ENCODE measurements at places on chromosomes 3 and 15. TPM values are rescaled to one million over a fixed set of nuclear protein-coding genes. Genes with fewer than 3 reads are reported as not detected.

DNA sequence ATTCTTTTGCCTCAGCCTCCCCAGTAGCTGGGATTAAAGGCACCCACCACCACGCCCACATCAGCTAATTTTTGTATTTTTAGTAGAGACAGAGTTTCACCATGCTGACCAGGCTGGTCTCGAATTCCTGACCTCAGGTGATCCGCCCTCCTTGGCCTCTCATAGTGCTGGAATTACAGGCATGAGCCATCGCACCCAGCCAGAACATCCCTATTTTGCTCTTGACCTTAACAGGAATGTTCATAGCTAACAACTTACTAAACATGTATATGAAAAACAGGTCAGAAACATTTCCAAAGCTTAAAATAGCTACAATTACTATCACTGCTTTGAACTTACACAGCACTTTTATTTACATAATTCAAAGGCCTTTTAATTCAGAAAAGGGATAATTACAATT lies 33.7 kb downstream of the UQCC5 start:
- H3K27ac ChIP-seq, result no peak overlapping the region
- no peak for DNase-seq
- no peaks in the 10 kb centered on the region for H3K27me3 ChIP-seq
- H3K4me3 ChIP-seq, result no peak overlapping the region
- H3K36me3 ChIP-seq, result peaks cover 11% of the 10 kb centered on the region
- H3K4me1 ChIP-seq, result no peaks in the 10 kb centered on the region

Gene C2CD4A
- not detected for total RNA-seq

GRCh38 chr3:155889212-155889611 lies 18.8 kb downstream of the GMPS start:
- peaks cover 18% of the 10 kb centered on the region for H3K4me1 ChIP-seq
- H3K36me3 ChIP-seq, result no peaks in the 10 kb centered on the region
- DNase-seq, result no peak

- H3K4me1 ChIP-seq, result peaks cover 31% of the 10 kb centered on the region
- no peaks in the 10 kb centered on the region for H3K27me3 ChIP-seq
- no peak for DNase-seq
- H3K4me3 ChIP-seq, result peak overlapping the region; percentile 83
- no peaks in the 10 kb centered on the region for H3K36me3 ChIP-seq
- H3K27ac ChIP-seq, result peak overlapping the region; percentile 91
Measured at GRCh38 chr3:31533169-31534064, 692 bp downstream of the STT3B start.

Gene LRRC31
- total RNA-seq, result not detected

DNA sequence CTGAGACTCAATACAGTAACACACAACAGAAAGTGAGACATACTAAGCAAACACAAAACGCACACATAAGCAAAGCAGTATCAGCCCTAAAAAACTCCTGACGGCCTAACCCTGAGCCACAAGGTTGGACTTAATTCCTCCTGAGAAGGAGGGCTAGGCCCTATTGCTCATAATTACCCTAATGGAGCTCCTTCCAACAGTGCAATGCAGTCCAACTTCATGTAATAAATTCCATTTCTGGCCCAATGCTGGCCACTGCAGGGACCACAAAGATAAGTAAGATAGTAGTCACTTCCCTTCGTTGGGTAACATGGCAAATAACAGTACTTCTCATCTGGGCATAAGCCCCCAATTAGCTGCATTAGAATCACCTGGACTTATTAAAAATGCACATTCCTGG lies 4.2 kb downstream of the VPS39 start:
- H3K27me3 ChIP-seq, result no peaks in the 10 kb centered on the region
- H3K27ac ChIP-seq, result no peak overlapping the region
- H3K4me3 ChIP-seq, result no peak overlapping the region
- no peak for DNase-seq
- H3K4me1 ChIP-seq, result peaks cover 26% of the 10 kb centered on the region
- no peaks in the 10 kb centered on the region for H3K36me3 ChIP-seq

Gene NXPE3
- 30.7 TPM for total RNA-seq

DNA sequence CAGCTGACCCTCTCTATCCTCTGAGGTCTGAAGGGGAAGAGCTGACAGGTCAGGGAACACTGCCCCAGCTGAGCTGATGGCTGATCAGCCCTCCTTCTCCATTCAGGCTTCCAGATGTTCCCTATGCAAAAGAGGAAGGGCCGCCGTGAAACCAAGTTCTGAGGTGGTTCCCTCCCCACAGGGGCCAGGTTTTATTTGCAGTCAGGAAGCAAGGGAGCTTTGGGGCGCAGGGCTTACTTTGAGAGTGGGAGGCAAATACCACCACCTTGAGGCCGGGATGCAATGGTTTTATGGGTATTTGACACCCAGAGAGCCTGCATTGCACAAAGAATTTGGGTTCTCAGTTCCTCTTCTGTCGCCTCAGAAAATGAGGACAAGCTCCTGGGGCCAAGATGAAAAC lies 186.9 kb downstream of the ARRDC4 start:
- no peaks in the 10 kb centered on the region for H3K4me1 ChIP-seq
- H3K4me3 ChIP-seq, result no peak overlapping the region
- no peaks in the 10 kb centered on the region for H3K27me3 ChIP-seq
- H3K27ac ChIP-seq, result no peak overlapping the region
- H3K36me3 ChIP-seq, result no peaks in the 10 kb centered on the region

DNA sequence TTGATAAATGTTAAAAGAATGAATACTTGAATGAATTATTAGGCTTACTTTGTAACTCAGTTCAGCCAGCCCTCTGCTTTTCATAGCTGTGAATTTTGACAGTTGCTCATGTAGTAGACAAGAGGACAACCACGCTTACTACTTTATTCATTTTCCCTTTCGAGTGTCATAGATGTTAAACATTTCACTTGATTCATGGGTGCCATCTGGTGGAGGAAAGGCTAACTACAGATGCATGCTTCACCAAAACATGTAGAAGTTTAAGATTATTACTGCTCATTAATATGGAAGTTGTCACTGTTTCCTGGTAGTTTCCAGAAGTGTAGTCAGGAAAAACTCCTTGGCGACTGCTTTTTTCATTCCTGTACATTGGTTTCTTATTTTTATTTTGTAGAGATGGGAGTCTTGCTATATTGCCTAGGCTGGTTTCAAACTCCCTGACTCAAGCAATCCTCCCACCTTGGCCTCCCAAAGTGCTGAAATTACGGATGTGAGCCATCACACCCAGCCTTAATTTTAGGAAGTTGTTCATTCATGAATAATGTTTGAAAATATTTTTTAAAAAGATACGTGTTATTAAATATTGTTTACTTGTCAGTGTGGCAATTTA lies 163.2 kb downstream of the B3GALNT1 start:
- peak; percentile 36 for DNase-seq
- no peaks in the 10 kb centered on the region for H3K36me3 ChIP-seq
- H3K27ac ChIP-seq, result no peak overlapping the region
- H3K27me3 ChIP-seq, result no peaks in the 10 kb centered on the region

DNA sequence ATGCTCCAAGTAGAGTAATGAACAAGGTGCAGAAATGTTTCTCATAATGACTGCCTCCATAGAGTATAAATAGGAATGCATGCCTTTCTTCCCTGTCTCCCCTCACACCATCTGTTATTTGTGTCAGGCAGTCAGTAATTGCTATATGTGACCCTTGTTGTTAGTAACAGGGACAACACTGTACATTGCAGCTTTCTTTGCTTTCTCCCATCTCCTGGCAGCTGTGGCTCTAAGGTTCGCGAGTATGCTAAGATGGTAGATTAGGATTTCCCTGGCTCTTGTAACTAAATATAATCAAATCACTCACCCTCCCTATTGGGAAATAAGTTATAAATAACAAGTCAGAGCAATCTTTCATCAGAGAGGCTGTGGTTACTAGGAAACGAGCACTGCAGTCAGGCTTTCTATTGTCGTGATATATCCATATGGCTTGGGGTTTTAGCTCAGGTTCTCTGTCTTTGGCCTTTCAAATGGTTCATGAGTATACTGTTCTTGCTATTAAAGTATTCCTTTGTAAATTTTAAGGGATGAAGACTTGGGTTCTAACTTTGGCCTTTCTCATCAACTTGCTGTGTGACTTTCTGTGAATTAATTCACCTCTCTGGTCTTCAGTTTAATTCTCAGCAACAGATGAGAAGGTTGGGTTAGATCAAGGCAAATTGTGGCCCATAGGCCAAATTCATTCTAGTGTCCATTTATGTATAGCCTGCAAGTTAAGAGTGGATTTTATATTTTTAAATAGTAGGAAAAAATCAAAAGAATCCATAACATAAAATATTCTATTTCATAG lies 8.1 kb upstream of the MINDY4B start:
- H3K4me1 ChIP-seq, result no peaks in the 10 kb centered on the region
- H3K4me3 ChIP-seq, result no peak overlapping the region
- H3K27me3 ChIP-seq, result no peaks in the 10 kb centered on the region
- no peak for DNase-seq

DNA sequence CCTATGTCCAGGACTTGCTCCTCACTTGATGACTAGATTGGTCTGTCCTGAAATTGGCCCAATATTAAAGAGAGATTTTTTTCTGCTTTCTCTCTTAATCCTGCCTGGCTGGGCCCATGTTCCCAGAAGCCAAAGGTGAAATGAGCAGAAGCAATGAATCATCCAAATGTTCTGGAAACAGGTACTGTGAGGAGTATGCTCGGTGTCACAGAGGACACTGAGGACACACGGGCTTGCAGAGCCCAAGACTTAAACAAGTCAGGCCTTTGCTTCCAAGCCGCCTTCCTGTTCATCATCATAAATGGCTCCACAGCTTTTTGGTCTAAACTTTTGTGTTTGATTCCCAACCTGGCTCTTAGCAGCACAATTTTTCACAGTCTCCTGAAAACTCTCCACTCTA lies 31.4 kb downstream of the EIF3J start:
- H3K36me3 ChIP-seq, result peaks cover 38% of the 10 kb centered on the region
- H3K27ac ChIP-seq, result no peak overlapping the region
- no peaks in the 10 kb centered on the region for H3K27me3 ChIP-seq
- no peaks in the 10 kb centered on the region for H3K4me1 ChIP-seq

- H3K36me3 ChIP-seq, result no peaks in the 10 kb centered on the region
- no peaks in the 10 kb centered on the region for H3K27me3 ChIP-seq
- H3K27ac ChIP-seq, result no peak overlapping the region
- no peak for DNase-seq
Measured at GRCh38 chr15:69666441-69666882, 213.8 kb downstream of the RPLP1 start.

GRCh38 chr15:31472636-31473384 lies 146.2 kb downstream of the KLF13 start:
- peak overlapping the region; percentile 27 for H3K4me3 ChIP-seq
- H3K27ac ChIP-seq, result no peak overlapping the region
- H3K27me3 ChIP-seq, result no peaks in the 10 kb centered on the region
- H3K4me1 ChIP-seq, result peaks cover 23% of the 10 kb centered on the region

Gene TMEM207
- not detected for total RNA-seq

- H3K27ac ChIP-seq, result no peak overlapping the region
- no peak overlapping the region for H3K4me3 ChIP-seq
- DNase-seq, result no peak
- no peaks in the 10 kb centered on the region for H3K36me3 ChIP-seq
- no peaks in the 10 kb centered on the region for H3K4me1 ChIP-seq
Measured at GRCh38 chr3:10653241-10653640, 147.9 kb upstream of the ATP2B2 start.

- DNase-seq, result no peak
- H3K36me3 ChIP-seq, result no peaks in the 10 kb centered on the region
- no peak overlapping the region for H3K27ac ChIP-seq
- no peaks in the 10 kb centered on the region for H3K4me1 ChIP-seq
Measured at GRCh38 chr15:77731945-77732344, 99.2 kb upstream of the LINGO1 start.

GRCh38 chr3:117788506-117788905 lies 1078.9 kb downstream of the TUSC7 start:
- H3K4me3 ChIP-seq, result no peak overlapping the region
- no peaks in the 10 kb centered on the region for H3K4me1 ChIP-seq
- H3K27me3 ChIP-seq, result no peaks in the 10 kb centered on the region
- no peak overlapping the region for H3K27ac ChIP-seq

Data from thoracic aorta (tissue), 2 donors.